CD4-positive, alpha-beta T cell treated with Interleukin-1 beta for 1 hour (primary cell): ENCODE measurements at places on chromosomes 7 and 10.

DNA sequence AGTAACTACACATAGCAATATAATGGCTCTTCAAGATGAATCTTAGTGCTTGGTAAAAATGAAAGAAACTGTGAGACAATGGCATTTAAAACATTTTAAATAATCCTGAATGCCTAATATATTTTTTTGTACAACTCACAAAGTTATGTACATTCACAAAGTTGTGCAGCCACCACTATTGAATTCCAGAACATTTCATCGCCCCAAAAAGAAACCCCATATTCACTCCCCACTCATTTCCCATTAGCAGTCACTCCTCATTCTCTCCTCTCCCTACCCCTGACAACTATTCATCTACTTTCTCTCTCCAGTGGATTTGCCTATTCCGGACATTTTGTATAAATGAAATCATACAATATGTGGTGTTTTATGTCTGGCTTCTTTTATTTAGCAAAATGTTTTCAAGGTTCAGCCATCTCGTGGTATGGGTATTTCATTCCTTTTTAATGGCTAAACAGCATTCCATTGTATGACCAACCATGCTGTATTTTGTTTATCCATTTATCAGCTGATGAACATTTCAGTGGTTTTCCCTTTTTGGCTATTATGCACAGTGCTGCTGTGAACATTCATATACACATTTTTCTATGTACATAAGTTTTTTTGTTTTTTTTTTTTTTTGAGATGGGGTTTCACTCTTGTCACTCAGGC, 34.7 kb downstream of the ENTPD7 start:
- no peak for DNase-seq

GRCh38 chr7:22210355-22210754, 146.6 kb downstream of the RAPGEF5 start:
- DNase-seq: no peak

DNA sequence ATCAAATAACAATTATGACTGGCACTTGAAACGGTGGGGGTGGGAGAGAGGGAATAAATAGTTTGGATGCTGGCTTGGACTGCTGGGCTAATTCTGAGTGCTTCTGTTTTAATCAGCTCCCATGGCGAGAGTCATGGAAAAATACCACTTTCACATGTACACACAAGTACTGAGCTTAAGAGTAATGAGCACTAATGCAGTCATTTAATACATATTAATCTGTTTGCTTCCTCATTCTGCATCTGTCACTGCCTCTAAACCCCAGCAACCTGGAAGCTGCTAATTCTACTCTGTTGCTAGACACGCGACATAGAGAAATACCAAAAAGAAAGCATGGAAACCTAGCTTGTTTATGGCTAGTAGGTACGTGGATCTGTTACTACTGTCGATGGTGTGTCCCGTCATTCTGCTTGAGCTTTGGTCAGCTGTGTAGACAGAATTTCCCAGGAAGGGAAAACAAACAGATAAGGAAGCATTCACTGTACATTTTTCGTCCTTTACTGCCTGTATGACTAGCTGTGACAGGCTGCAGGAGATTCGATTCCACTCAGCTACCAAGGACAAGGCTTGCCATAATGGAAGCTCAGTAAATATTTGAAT, 238.8 kb downstream of the BAMBI start:
- no peak for DNase-seq

- DNase-seq: peak; percentile 27
These were observed 13.9 kb downstream of the DNAJC1 start for GRCh38 chr10:21989453-21990154.

- DNase-seq: peak; percentile 29
These were observed 153.2 kb downstream of the MAD1L1 start for GRCh38 chr7:2079332-2080059.

DNA sequence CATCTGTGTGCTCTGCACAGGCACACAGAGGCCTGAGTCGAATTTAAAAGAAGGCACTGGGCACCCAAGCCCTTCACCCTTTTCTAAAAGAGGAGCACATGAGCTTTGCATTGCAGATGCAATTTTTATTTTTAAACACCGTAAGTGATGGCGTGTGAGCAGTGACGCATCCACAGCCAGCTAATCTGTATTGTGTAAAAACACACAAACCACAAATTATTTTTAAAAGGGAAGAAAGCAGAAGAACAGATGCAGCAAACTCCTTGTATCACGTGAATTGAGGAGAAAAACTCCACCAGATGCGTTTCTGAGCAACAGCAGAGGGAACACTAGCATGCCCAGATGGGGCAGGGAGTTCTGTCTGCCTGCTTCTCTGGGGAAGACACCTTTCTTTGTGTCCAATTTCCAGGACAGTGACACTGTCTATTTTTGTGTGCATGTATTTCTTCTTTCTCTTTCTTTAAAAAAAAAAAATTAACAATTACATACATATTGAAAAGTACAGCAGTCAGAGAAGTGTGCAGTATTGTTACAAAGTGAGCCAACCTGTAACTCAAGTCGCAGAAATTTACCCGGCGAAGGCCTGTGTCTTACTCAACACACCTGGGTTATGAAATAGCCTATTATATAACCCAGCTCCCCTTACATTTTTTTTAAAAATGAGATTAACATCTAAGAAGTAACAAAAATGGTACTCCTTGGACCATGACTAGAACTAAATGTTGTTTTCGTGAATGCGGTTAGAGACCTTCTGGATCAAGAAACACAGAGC, 39.2 kb downstream of the EEPD1 start:
- peak; percentile 11 for DNase-seq

GRCh38 chr10:22174442-22174841, 43.4 kb downstream of the EBLN1 start:
- DNase-seq: no peak

GRCh38 chr7:88842201-88842600, 46.7 kb upstream of the TEX47 start:
- DNase-seq: no peak

DNA sequence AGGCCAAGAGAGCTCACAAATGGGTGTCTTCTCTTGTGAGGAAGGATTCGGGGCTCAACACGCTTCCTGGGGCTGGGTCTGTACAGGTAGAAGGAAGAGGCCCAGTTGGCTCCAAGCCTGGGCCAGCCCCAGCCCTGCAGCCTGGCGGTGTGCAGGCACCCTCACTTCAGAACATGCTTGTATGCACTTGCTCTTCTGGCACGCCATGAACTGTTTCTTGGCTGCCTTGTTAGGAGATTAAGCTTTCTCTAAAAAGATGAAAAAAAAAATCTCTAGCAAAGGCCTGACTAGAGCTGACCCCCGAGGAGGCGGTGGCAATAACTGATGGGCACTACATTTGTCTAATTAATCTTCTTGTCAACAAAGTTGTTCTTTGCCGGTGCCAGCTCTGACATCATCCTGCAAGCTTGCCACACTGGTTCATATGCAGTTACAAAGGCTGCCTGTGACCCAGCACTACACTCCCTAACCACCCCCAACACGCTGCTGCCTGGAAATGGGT, 94.7 kb downstream of the WDR11 start:
- no peak for DNase-seq

DNA sequence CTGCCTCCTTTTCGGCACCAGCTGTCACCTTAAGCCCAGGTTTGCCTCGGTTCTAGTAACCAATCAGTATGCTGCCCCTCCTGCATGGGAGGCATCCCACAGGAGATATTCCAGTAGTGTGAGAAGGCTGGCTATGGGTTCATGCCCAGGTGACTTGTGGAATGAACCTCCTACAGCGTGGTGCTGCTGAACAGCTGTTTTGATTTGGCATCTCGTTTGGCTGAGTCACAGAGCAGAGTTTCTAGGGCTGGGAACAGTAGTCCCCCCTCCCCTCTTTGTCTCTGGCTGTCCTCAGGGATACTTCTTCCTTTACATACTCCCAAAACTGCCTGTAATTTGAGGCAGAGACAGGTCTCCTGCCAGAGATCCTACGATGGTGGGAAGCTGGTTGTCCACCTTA, 16.1 kb downstream of the R3HCC1L start:
- DNase-seq: no peak
